ENCODE measurements at places on chromosomes 2 and 18.

DNA sequence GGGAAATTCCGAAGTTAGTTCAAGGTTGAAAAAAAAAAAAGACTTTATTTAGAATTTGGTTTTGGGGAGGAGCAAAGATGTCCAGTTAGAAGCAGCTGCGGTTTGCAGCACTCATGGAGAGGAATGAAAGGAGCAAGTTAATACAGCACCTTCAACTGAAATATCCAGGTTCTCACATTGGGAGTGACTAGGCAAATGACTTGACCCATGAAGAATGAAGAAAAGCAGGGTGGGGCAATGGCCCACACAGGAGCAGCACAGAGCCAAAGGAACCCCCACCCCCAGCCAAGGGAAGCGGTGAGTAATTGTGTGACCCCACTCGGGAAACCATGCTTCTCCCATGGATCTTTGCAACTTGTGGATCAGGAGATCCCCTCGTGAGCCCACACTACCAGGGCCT is 32.8 kb downstream of the ZNF892 start:
- DNase-seq: no peak

DNA sequence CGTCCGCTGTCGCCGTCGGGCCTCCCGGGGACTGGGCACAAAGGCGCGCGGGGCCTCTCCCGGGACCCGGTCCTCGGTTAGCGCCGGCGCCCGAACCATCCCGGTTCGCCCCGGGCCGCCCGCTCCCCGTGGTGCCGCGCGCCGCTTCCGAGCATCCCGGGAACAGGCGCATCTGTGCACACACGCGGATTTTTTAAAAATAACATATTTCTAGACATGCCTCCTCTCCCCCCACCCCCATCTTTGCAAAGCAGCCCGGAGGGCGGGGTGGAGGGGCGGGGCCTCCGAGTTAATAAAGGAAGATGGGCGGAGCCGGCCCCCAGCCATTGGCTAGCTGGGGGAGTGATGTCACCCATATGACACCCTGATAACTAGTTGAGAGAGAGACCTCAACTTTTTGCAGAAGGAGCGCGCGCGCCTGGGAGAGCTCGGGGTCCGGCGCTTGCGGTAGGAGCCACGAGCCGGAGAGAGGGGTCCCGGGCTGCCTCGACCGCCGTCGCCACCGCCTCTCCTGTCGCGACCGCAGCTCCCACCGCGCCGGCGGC is at the start of gene SOX11:
Gene SOX11 (plus strand): TSS at position 400 of the 545 bp plus-strand sequence. CDS start 338 bp downstream, outside the sequence.
- DNase-seq: no peak

DNA sequence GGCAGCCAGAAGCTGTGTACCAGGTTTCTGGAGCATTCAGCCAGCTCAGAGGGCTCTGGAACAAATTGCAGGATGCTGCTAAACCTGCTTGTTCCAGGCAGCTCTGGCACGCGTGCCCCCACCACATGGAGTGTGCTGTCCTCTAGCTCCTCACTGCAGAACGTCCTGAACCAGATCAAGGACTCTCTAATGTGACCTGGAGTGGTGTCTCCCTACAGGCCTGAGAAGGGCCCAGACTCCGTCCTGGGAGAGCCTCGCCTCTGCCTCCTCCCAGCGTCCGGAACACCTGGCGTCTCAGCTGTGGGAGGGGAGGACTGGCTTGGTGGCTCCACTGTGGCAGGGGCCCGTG is 115.6 kb upstream of the GPC1 start:
- DNase-seq: no peak

DNA sequence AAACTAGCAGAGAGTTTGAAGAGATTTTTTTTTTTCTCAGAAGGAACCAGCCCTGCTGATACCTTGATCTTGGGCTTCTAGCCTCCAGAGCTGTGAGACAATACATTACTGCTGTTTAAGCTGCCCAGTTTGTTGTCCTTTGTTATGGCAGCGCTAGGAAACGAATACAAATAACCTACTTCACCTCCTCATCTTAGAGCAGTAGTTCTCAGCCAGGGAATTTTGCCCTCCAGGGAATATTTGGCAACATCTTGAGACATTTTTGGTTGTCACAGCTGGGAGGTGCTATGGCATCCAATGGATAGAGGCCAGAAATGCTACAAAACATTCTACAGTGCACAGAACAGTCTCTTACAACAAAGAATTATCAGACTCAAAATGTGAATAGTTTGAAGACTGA is 43.9 kb upstream of the BCL11A start:
- DNase-seq: no peak

- no peak for DNase-seq
Observed at GRCh38 chr18:24402209-24402785, 4.7 kb upstream of the OSBPL1A start.

DNA sequence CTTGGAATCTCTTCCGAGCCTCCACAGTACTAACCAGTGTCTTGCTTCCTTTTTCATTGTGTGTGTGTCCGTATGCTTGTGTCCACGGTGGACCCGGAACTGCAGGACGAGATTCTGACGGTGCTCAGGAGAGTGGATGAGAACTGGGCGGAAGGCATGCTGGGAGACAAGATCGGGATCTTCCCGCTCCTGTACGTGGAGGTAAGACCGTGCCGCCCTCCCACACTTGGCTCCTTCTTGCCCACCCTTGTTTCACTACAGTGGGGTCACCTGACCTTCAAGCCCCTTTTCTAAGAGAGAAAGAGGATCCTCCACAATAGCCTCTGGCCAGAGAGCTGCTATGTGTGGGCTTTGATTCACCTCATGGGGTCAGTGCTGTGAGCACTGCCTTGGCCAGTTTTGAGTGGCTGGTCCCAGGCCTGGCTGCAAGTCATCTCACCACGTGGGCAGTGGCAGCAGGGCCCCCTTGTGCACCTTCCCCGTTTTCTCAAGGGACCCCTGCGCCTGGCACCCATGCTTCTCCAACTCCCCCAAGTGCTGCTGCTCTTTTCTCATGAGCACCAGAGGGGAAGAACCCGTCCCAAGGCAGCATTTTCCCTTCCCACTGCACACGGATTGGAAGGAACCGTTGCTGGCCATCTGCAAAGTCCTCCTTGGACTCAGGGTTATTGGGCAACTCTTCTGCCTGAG is 242.1 kb downstream of the SEPTIN10 start:
- DNase-seq: no peak

DNA sequence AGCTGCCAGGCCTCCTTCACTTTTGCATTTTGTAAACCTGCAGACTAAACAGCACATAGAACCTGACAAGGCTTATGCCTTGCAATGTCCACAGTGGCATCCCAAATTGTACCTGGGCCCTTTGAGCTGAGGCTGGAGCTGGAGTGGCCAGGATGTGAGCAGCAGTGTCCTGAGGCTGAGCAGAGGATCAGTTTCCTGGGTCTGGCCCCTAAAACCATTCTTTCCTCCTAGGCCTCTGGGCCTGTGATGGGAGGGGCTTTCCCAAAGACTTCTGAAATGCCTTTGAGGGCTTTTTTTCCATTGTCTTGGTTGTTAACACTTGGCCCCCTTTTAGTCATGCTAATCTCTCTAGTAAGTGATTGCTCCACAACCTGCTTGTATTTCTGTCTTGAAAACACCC is 32.8 kb downstream of the FSIP2 start:
- no peak for DNase-seq

DNA sequence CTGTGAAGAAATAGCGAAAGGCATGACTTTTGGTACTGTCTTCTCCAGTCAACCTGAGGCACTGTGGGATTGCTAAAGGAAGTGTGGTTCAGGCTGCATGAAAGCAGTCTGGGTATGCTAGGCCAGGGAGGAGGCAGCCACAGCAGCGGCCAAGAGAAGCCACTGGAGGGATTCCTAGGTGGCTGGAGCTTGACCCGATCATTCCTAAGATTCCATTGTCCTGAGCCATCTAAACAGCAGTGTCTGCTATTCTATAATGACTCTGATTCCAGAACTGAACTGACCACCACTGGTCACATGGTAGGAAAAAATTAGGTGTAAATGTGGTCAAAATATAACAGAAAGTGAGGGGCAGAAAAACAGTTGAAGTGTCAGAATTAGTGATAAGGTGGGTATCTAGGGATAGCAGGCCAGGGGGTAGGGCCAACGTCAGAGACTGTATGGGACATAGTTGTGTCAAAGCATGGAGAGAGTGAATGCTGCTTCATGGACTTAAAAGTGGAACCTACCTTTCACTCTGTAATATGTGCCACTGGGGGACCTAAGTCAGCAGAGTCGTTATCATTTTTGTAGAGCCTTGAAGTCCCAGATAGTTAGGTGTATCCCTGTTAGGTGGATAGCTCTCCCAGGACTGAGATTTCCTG is 204.6 kb downstream of the CTNNA2 start:
- no peak for DNase-seq

DNA sequence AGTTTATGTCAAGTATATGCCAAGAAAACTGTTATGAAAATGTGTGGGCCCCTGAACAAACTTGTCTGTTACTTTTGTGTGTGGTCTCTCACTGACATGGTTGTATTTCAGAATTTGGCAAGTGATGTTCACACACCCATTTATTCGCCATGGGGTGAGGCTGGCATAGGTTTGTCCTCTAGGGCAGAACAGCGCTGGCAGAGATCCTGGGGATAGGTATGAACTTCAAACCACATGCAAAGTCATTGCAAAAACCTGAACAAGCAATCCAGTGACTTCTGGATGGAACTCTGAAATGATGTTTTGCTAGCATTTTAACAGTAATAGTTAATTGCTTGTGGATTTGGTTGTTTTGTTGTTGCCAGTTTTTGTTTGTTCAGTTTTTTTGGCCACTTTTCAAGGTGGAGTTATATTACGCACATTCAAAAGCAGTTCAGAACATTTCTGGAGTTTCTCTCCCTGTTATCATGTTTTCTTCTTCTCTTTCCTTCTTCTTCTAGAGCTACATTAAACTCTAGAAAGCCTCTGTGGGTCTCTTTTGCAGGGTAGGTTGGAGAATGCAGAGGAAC is 78.5 kb downstream of the MDH1 start:
- DNase-seq: no peak

GRCh38 chr2:119240311-119241204 is 16.9 kb downstream of the STEAP3 start:
- no peak for DNase-seq

DNA sequence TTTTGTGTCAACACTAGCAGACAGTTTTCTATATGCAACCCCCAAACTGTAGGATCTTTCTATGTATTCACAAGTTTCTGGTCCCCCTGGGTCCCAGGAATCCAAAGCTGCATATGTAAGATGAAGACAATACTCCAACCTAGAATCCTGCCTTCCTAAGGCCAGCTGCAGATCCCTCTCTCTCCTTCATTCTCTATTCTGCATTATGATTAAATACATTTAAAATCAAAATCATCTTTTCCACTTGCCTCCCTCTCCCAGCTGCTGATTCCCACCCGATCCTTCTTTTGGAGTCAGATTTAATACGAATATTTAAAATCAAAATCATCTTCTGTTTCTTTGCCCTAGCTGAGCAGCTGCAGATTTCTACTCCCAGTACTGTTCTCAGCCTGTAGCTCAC is 783.0 kb upstream of the ZEB2 start:
- no peak for DNase-seq

DNA sequence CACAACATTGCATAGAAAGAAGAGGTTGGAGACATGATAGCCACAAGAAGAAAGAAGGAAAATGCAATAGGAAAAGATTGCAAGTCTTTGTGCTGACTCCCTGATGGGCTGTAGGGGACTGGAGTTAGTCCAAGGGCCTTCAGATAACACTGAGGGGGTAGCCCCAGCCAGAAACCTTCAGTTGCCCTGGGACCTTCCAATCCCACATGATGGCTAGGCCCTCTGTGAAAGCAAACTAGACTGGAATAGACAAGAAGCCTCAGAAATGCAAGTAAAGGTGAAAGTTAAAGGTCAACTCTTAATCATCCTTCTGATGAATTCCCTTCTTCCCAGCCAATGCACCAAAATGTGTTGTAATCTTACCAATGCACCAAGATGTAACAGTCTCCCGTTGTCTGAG is 19.2 kb downstream of the CMPK2 start:
- no peak for DNase-seq

- DNase-seq: no peak
Observed at GRCh38 chr2:215022418-215022817, 116.0 kb downstream of the ABCA12 start.

DNA sequence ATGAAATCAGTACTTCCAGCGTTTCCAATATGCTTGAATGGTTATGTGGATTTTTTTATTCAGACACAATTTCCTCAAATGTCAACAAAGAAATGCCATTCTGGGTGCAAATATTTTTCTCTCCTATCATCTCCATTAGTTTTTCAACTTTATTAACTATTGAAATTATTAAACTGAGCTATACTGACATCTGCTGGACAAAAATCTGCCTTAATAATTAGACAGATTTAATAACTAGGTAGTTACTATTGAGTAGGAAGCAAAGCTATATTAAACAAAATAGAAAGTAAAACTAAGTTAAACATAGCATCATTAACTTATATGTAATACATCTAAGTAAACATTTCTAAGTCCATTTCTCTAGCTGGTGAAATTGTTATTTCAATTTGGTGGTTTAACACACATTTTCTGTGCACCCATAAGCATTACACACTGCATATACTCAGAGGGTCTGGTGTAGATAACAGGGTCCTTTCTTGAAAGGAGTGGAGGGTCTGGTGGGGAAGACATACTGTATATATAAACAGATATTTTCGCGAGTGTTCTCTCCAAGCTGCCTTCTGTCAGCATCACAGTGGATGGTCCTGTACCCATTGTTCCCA is 77.0 kb downstream of the LANCL1 start:
- no peak for DNase-seq

DNA sequence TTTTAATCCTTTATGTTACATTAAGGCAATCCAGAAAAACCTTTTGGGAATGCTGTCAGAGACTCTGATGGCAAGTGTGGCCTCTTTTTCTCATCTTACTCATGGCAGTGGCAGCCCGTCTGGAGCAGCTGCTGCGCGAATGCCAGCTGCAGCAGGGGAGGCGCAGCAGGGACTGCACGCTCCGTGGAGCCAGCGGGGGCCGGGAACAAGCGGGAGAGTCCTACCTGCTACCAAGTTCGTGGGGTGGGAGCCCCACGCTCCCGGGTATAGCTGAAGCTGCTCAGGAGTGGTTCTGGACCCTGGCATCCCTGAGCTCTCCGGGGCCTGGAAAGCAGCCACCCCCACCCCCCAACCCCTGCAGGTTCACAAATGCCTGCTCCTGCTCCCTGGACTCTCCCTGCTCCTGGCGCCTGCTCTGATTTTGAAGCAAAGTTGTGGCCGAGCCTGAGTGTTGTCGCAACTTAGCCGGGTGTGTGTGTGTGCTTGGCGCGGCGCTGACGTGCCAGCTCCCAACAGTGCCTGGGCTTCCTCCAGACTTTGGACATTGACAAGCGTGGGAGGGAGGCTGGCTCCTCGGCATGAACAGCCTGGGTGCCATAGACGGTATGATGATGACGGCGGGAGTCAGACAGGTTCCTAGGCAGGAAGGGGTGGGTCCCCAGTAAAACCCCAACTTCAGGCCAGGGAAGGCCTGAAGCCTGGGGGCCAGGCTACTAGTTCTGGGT is 21.7 kb downstream of the TMX3 start:
- DNase-seq: no peak
